ENCODE measurements at places on chromosomes 6 and 20.

DNA sequence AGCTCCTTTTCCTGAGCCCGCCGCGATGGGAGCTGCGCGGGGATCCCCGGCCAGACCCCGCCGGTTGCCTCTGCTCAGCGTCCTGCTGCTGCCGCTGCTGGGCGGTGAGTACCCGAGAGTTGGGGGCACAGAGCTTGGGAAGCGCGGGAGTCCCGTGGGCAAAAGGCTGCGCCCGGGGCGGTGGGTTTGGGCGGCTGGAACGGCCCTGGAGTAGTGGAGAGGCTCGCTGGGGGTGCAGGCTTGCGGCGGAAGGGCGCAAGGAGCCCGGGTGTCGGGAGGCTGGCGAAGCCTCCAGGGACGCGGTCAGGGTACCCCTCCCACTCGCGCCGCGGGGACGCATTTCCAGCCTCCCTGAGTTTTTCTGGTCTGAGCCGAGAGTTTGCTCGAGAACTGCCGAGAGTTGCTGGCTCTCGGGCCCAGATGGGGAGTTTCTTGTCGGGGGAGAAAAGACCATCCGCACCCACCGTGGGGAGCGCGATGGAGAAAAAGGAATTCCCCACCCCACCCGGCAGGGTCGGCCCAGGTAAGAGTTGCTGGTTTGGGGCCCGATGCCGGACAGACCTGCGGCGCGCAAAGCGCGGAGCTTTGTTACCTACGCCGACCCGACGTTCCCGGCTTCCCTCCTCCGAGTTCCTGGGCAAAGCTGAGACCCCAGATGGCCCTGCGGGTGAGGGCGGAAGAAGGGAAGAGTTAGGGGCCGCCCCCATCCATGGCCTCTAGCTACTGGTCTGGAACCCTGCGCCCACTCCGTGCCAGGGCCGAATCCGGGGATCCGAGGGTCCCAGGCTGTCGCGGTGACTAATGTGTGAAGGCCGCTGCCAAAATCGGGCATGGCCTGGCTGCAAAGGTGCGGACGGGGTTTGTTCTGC, 584 bp downstream of the PTK7 start:
- DNase-seq: peak; percentile 75

- DNase-seq: no peak
These were observed 122.3 kb downstream of the TBXT start for GRCh38 chr6:166045173-166045859.

GRCh38 chr6:121666814-121667213, 231.4 kb downstream of the GJA1 start:
- no peak for DNase-seq

DNA sequence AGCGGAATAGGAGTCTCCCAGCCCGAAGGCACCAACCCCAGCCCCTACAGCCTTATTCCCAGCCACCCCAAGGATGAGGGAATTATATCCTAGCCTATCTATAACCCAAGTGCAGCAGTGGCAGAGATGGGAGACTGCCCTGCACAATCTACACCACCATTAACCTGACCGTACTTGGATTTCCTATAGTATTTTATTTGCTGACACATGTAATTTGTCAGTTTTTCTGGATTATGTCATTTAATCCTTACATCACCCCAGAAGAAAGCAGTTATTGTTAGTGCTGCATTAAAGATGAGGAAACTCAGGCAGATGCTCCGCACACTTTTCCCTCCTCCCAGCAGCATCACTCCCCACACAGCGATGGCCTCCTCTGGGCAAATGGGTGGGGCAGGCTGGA, 6.0 kb downstream of the BFSP1 start:
- DNase-seq: no peak

- DNase-seq: no peak
These were observed 52.2 kb downstream of the ADGB start for GRCh38 chr6:146650799-146651481.

- no peak for DNase-seq
These were observed 30.5 kb downstream of the CDKAL1 start for GRCh38 chr6:20564777-20565176.

GRCh38 chr6:126261792-126262421, 78.0 kb upstream of the CENPW start:
- DNase-seq: no peak

DNA sequence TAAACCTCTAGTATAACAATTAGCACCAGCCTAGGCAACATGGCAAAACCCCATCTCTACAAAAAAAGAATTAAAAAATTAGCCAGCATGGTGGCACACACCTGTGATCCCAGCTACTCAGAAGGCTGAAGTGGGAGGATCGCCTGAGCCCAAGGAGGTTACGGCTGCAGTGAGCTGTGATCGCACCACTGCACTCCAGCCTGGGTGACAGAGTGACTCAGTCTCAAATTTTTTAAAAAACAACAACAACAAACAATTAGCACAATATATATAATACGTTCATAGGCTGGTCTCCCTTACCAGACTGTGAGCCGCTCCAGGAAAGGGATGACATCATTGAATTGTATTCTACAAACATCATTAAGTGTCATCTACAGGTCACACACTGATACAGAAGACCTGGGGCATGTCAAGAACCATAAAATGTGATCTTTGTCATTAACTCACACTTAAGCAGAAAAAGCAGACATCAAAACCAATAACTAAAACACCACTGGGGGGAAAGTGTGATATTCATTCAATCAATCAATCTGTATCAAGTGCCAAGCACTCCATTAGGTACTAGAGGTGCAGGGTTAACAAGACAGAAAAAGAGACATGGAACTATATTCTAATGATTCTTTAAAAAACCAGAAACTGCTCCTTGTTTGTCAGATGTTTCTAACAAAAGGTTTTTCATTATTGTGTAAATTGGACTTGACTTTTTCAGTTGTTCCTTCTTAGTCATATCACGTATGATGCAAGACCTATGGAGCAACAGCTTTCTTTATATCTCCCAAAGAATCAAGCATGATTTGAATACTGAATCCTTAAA, 17.8 kb downstream of the MAP3K5 start:
- no peak for DNase-seq

GRCh38 chr6:106925948-106926347, 48.6 kb downstream of the CD24 start:
- no peak for DNase-seq

GRCh38 chr6:168794491-168794890, 353.5 kb downstream of the SMOC2 start:
- no peak for DNase-seq

GRCh38 chr6:723540-723939, 30.6 kb upstream of the EXOC2 start:
- DNase-seq: no peak

- DNase-seq: no peak
These were observed 17.4 kb downstream of the TMEM242 start for GRCh38 chr6:157305670-157306653.

GRCh38 chr20:58870293-58871014, 17.9 kb downstream of the GNAS start:
- peak; percentile 76 for DNase-seq

- no peak for DNase-seq
These were observed 979.7 kb downstream of the TBC1D32 start for GRCh38 chr6:120354452-120355098.

- DNase-seq: no peak
These were observed 118.0 kb upstream of the MARCKS start for GRCh38 chr6:113739041-113739655.

DNA sequence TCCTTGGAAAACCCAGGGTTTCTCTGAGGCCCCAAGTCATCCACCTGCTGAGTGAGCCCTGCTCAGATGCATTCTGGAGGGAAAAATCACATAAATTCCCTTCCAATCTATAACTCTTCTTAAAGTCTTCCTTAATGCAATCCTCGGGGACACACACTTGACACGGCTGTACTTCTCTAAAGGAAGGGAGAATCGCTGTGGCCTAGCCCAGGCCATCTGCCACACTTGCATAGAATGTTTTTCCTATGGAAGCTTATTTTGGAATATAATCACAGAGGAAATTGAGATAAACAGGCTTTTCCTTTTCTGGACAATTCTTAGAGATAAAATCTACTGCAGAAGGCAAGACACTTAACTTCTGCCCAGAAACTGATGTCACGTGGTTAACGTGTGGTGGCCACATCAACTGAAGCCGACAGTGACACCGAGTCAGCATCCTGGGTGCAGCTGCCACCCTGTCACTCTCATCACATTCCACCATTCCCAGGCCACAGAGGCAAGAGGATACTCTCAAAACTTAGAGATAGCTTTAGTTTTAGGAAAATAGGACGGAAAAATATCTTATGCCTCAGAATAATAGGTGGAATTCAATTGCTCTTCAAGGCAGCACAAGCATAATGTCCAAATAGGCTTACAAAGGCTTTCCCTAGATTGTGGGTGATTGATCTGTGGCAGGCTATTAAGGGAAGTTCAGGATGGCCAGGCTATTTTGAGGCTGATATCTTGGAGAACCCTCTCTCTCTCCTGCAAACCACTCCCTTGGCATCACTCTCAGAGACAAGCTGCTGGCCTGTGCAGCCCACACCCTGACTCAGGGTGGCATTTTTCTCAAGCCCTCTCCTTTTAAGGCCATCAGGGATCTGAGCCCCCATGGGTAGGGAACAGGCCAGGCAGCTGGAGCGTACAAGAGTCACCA, 29.6 kb downstream of the PSMB1 start:
- DNase-seq: no peak

- DNase-seq: no peak
These were observed 567.2 kb downstream of the KIF16B start for GRCh38 chr20:16005915-16006493.

GRCh38 chr6:21404577-21404976, 189.0 kb upstream of the SOX4 start:
- DNase-seq: no peak

DNA sequence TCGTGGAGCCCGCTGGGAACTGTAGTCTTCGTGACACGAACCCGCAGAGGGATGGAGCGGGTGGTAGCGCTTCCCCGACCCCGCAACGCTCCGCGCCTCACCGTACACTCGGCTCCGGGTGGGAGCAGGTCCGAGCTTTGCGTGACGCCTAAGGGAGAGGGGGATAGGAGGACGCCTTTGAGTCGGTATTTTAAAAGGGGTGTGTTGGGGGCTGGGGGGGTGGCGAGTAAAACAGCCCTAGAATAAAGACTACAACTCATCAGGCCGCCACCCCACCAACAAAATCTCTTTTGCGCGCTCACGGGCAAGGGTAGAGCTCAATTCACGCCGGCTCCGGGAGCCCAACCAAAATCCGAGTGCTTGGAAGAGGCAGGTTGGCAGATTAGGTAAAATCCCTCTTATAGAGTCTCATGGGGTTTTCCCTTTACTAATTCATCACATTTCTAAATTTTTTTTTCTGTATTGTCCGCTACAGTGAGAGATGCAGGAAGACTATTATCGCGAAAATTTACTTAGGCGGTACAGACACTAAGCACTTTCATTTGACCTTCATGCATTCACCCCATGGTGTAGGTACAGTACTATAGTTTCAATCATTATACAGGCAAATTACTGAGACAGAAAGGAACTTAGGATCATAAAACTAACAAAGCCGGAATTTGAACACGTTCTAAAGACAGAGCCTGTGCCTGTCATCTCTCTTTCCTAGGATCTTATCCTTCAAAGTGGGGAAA, 706 bp upstream of the SNX14 start:
- DNase-seq: no peak

DNA sequence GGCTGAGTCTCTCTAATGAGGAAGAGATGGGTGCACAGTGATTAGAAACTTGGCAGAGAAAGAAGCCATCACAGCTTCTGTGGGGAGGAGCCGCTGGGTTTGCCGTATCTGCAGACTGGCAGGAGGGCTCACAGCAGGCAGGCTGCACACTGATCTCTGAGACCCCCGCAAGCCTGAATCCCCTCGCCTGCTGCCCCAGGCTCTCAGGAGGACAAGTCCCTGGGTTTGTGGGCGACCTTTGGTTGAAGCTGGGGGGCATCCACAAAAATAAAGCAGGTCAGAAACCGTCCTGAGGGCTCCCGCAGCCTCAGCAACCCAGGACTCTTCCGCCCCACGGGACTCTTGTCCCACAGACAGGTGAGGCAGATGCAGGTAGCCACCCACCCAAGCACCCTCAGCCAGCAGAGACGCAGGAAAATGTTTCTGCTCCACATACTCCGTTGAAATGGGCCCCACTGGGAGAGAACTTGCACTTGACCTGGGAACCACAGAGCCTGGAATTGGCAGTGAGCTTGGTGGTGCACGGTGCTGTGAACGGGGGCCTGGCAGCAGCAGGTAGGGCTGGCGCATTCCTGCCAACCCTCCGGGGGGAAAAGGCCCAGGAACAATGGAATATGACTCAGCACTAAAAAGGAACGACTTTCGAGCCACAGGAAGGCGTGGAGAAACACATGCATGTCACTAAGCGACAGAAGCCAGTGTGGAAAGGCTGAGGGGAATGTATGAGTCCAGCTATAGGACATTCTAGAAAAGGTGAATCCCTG, 89.9 kb downstream of the YTHDF1 start:
- no peak for DNase-seq

GRCh38 chr6:21961226-21961625, 335.6 kb downstream of the PRL start:
- no peak for DNase-seq

- no peak for DNase-seq
These were observed 127.1 kb downstream of the MYO6 start for GRCh38 chr6:75876152-75876551.

DNA sequence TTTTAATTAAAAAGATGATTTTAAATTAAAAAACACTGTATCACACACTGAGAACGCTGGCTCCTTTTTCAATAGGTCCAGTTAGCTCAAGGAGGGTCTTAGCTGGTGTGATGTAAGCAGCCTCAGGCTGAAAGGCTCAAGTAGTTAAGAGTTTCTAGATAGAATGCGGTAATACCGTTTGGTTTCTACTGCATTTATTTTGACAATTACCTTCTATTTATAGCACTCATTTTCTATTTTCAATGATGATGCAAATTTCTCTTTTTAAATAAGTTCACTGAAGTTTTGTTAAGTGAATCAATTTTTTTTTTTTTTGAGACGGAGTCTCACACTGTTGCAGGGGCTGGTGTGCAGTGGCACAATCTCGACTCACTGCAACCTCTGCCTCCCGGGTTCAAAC, 87.1 kb downstream of the PREX1 start:
- no peak for DNase-seq

DNA sequence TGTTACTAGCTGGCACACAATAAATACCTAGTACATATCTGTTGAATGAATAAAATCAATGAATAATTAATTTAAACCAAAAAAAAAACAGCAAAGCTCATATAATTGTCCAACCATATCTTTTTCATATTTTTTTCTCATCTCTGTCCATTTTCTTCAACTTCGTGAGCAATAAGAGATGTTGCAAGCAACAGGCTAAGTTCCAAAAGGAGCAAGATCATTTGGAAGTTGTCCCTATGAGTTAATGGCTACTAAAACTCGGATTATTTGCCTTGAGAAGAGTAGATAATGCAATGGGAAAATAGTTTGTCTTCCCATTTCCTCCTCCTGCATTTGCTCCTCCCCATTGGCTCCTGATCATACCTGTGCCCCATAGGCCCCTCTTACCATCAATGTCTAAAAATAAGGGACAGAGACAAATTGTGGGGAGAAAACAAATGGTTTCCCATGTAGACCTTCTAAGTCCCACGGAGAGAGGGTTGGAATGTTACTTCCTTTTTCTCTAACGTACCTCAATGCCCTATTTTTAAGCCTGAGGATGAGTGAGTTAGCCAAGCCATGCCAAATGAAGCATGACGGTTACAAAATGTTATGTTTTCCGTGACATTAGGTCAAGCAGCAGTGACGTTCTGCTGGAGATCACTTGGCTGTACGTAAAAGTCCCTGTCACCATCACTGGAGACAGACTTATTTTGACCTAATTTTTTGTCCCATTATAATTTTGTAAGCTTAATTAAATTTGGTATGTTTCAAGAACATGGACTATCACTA, 217.3 kb upstream of the PREP start:
- DNase-seq: no peak

All from ecto neural progenitor cell (in vitro differentiated cells).